ENCODE measurements at places on chromosomes 16 and 17.

GRCh38 chr17:40517286-40517662 is 15.9 kb upstream of the TNS4 start:
- no peak for DNase-seq

GRCh38 chr17:64356776-64357175 is 33.9 kb downstream of the PECAM1 start:
- DNase-seq: no peak

- no peak for DNase-seq
Measured at GRCh38 chr16:64654178-64654577, 467.7 kb downstream of the CDH11 start.

DNA sequence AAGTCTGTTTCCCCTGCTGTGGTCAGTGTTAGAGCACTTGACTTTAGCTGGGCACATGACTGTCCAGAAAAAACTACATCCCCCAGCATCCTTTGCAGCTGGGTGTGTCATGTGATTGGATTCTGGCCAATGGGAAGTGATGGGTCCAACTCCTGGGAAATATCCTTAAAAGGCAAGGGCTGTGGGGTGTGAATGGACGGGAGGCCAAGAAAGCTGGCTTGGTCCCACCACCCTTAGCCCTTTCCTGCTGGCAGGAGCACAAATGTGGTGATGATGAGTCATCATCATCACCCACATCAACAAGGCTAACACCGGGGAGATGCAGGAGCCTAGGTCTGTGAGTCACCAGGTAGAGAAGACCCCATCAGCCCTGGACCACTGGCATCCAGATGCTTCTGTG is 341.7 kb downstream of the C16orf95 start:
- no peak for DNase-seq

- DNase-seq: no peak
Measured at GRCh38 chr16:75486014-75486675, 9.1 kb downstream of the CHST6 start.

GRCh38 chr16:73403291-73403690 is 355.4 kb upstream of the ZFHX3 start:
- no peak for DNase-seq

DNA sequence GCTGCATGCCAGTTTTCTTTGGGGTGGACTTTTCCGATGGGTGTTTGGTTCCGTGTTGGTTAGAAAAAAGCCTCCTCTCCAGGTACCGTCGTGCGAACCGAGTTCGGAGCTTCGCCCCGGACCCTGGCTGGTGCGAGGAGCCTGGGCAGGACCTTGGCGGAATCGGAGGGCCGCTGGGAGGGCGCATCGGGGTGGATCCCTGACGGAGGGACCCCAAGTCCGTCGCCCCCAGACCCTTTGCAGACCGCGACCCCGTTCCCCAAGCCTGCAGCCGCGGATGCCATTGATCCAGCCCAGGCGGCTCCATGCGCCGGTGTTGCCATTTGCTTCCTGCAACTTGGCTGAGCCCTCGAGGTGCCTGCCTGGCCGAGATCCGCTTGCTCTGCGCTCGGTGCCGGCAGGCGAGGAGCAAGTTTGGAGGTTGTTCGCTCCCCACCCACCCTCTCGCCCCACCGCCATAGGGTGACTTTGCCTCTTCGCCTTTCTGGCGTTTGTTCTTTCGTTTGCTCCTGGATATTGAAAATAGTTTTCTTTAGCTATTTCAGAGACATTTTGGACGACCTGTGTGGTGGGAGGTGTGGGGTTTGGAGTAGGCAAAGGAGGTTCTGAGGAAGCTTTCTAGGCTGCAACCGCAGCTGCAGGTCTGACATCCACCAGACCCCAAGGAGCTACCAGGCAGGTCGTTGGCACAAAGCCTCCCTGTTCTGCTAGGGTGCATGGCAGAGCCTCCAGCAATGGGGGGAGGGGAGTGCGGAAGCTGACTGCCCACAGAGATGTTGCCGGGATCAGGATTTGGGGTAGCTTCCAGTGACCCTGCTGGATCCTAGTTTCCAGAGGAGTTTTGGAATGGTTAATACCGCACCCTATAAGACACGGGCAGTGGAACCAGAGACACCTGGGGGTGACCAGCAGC is 58.2 kb downstream of the RAP1GAP2 start:
- DNase-seq: no peak

GRCh38 chr16:22195695-22196558 is 10.2 kb upstream of the EEF2K start:
- peak; percentile 83 for DNase-seq

DNA sequence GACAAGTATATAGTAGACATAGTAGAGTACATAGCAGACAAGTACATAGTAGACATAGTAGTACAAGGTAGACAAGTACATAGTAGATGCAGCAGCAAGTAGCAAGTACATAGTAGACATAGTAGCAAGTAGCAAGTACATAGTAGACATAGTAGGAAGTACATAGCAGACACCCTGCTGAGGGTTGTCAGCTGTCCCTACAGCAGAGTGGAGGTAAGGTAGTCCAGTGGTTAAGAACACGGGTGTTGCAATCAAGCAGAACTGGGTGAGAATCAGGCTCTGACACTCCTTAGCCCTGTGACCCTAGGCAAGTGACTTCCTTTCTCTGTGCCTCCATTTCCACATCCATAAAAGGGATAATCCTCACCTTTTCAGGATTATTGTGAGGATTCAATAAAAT is 94.7 kb downstream of the NOG start:
- no peak for DNase-seq

GRCh38 chr16:74107795-74108610 is 188.6 kb upstream of the PSMD7 start:
- peak; percentile 4 for DNase-seq

- DNase-seq: no peak
Measured at GRCh38 chr16:80554033-80554432, 13.2 kb downstream of the DYNLRB2 start.

DNA sequence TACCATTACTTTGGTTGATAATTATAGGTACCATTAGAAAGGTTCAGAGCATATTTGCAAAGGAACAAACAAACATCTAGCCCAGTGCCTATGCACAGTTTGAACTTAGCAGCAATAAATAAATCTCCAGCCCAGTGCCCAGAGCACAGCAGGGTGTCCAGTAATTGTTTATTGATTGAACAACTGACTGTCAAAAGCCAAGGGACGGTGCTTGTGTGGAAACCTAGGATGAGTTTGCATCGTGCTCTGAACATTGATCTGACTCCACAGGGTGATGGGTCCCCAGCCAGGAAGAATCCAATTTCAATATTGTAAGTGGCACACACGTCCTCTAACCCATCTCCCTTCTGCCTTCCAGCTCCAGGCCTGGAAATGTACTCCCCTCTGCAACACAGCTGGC is 625.5 kb upstream of the C16orf82 start:
- DNase-seq: no peak

GRCh38 chr16:1026784-1027500 is 45.4 kb downstream of the SOX8 start:
- DNase-seq: no peak

DNA sequence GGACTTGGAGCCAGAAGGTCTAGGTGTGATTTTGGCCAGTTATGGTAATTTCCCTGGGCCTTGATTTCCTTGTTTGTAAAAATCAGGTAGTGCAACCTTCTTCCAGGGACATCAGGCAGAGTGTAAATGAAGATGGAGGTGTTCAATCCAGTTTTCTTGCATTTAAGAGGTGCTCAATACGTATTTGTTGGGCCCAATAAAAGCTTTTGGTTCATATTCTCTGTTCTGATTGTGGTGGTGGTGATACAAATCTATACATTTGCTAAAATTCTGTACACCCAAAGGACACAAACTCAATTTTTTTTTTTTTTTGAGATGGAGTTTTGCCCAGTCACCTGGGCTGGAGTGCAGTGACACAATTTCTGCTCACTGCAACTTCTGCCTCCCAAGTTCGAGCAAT is 6.0 kb downstream of the CD79B start:
- no peak for DNase-seq

DNA sequence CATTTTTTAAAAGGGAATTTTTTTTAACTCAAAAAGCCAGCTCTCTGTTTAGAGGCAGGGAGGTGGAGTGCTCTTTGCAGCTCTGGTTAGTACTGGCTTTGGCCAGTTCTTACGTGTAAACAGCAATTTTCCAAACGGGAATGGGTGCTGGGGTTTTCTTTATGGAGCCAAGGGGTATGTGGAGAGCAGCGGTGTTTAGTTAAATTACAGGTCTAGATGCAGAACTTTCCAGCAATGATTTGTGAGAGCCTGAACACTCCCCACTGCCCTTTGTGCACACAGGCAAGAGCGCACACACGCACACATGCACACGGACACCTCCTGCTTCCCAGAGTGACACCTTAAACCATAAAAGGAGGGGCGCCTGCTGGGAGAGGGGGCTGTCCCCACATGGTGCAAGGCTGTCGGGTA is 140.2 kb downstream of the MSI2 start:
- DNase-seq: no peak

- no peak for DNase-seq
Measured at GRCh38 chr16:7871371-7871770, 538.7 kb downstream of the RBFOX1 start.

GRCh38 chr16:82187829-82188228 is 17.8 kb upstream of the MPHOSPH6 start:
- no peak for DNase-seq

GRCh38 chr16:4182581-4183236 is 59.2 kb downstream of the SRL start:
- DNase-seq: no peak
